ENCODE measurements at places on chromosomes 6 and 20. TPM values are rescaled to one million over a fixed set of nuclear protein-coding genes. Genes with fewer than 3 reads are reported as not detected.

Gene TBC1D32
- polyA plus RNA-seq, result 11.9 TPM

Gene PDE10A
- 46.6 TPM for polyA plus RNA-seq

Gene MAS1
- 0.05 TPM for polyA plus RNA-seq

Gene CHRNA4
- 9.5 TPM for polyA plus RNA-seq

Gene KIF25
- polyA plus RNA-seq, result 0.44 TPM

Gene HUS1B
- polyA plus RNA-seq, result 0.19 TPM

Gene CST3
- 175 TPM for polyA plus RNA-seq

Gene BPIFA2
- not detected for polyA plus RNA-seq

Gene HLA-DQA1
- polyA plus RNA-seq, result 2.8 TPM

Gene ASF1A
- 43.2 TPM for polyA plus RNA-seq

Gene MMP24
- 1.6 TPM for polyA plus RNA-seq

Gene LIN28B
- polyA plus RNA-seq, result 0.39 TPM

Gene TMEM217
- polyA plus RNA-seq, result 2.1 TPM

Gene MAK
- 1.4 TPM for polyA plus RNA-seq

Gene TMEM30A
- 126 TPM for polyA plus RNA-seq

Gene DSTN
- 373 TPM for polyA plus RNA-seq

Gene SLC23A2
- polyA plus RNA-seq, result 26.1 TPM

Gene TSPO2
- polyA plus RNA-seq, result 0.82 TPM

Gene IL17F
- 0.56 TPM for polyA plus RNA-seq

Gene OVOL2
- polyA plus RNA-seq, result 1.2 TPM

Gene DNAAF9
- polyA plus RNA-seq, result 25.4 TPM

Gene RAB44
- polyA plus RNA-seq, result 0.06 TPM

Gene PHACTR3
- polyA plus RNA-seq, result 10.8 TPM

Gene RNF182
- 3.2 TPM for polyA plus RNA-seq

Gene MAPK13
- polyA plus RNA-seq, result 27.0 TPM

Gene CALHM6
- 4.9 TPM for polyA plus RNA-seq

Gene TFAP2C
- polyA plus RNA-seq, result 1.4 TPM

Gene EDN1
- polyA plus RNA-seq, result 4.6 TPM

Gene TGM3
- polyA plus RNA-seq, result 0.65 TPM

Gene FAM162B
- 4.9 TPM for polyA plus RNA-seq

Gene VSX1
- polyA plus RNA-seq, result not detected

Gene TFAP2D
- not detected for polyA plus RNA-seq

Gene MEI4
- 1.6 TPM for polyA plus RNA-seq

Gene SLC4A11
- 2.3 TPM for polyA plus RNA-seq

Gene WFDC5
- polyA plus RNA-seq, result not detected

Gene TMC2
- polyA plus RNA-seq, result 0.20 TPM

Gene SH3BGRL2
- polyA plus RNA-seq, result 30.5 TPM

Gene NFKBIL1
- polyA plus RNA-seq, result 27.7 TPM

Gene VSTM2L
- 3.3 TPM for polyA plus RNA-seq

Gene PIGT
- polyA plus RNA-seq, result 74.4 TPM

Gene AHCY
- 191 TPM for polyA plus RNA-seq

Gene FAM210B
- polyA plus RNA-seq, result 45.0 TPM

Gene BFSP1
- polyA plus RNA-seq, result 4.4 TPM

Measured in renal cortex interstitium (tissue), 15 donors.